ENCODE measurements at places on chromosomes 6 and 20.

- DNase-seq: no peak
Measured at GRCh38 chr6:56043076-56043475, 167.7 kb upstream of the BMP5 start.

DNA sequence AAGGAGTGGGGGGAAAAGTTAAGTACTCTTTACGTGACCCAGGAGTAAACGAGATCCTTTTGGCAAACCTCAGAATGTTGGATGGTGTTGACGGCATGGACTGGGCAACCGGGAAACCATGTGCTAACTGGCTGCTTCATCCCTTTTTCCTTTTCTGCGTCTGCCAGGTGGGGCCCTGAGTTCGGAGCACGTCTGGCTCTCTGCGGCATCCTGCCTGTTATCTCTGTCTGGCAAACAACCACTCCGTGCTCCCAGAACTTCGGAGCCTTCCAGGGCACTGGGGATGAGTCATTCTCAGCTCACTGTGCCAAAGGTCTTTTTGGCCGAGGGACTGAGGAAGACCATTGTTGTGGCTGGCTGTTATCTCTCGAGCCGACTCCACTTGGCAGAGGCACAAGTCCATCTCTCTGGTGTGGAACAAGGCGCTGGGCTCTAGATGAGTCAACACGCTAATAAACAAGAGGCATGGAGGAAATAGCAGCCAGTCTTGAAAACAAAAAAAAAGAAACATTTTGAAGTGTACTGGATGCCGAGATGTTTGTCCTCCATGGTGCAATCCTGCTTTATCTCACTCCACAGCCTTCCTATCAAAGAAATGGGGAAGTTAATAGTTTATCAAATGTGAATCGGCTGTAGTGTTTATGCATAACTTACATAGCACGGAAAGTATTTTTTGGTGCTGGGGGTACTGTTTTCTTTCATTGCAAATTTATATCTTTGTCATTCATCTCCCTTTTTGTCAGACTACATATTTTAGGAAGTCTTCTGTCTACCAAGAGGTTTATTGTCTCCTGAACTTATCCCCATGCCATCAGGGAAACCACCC lies 64.6 kb upstream of the TXNDC5 start:
- no peak for DNase-seq

- no peak for DNase-seq
Measured at GRCh38 chr6:139294090-139294489, 2.3 kb upstream of the TXLNB start.

DNA sequence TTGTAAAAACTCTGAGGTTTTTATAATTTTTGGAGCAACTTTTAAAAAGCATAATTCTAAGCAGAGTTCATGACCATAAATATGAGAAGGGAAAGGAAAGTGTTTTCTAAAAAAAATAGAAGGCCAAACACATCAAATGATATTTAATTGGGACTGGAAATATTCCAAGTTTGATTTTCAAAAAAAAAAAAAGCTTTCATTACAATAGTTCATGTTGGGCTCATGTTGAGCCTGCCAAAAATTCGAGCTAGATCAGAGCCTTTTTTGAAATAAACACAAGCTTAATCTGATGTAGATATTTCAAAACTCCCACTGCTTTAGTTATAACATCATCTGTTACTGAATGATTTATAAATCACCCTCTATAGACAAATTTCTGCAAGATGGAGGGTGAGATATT lies 163.4 kb upstream of the DEFB112 start:
- no peak for DNase-seq

DNA sequence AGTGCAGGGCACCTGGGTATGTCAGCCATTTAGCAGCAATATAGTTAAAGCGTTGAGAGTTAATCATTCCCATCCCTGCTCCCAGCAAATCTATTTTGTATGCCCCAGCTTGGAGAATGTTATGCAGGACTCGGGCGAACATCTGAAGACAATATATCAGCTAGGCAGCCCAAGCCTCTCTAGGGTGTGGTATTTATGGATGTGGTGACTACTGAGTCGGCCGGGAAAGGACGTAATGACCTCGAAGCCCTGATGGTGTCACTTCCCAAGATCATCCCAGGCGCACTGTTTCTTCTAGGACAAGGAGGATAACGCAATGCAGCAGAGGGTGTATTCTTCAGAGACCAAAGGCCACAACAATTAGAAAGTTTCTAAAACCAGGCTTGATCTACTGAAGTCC lies 63.6 kb upstream of the FAM184A start:
- no peak for DNase-seq

GRCh38 chr6:96302991-96303390 lies 218.6 kb upstream of the UFL1 start:
- DNase-seq: no peak
